CD4-positive, CD25-positive, alpha-beta regulatory T cell (primary cell): ENCODE measurements at places on chromosomes 1 and 21. TPM values are rescaled to one million over a fixed set of nuclear protein-coding genes. Genes with fewer than 3 reads are reported as not detected.

GCLM gene
- 5.5 TPM for total RNA-seq

GRCh38 chr1:236214761-236215160, 67.0 kb downstream of the ERO1B start:
- no peak for DNase-seq

- peak; percentile 6 for DNase-seq
Measured at GRCh38 chr1:186482661-186483255, 21.8 kb upstream of the PDC start.

GRCh38 chr1:160746836-160747500, 7.9 kb downstream of the SLAMF7 start:
- DNase-seq: no peak

DNA sequence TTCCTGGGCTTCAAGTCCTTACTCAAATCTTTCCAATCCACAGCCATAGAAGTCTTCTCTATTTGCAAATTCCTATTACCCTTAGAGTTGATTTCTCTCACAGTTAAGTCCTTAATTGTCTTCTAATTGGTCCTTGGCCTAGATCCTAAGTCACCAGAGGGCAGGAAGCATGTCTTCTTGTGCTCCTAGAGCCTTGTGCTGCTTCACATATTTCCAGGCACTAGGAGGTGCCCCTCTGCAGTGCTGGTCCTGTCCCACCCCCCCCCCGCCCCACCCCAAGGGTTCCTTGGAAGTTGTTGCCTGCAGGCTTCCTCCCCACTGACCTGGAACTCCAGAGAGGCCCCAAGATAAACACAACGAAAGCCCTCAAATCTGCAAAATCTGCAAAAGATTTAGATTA, 28.1 kb upstream of the TARBP1 start:
- DNase-seq: no peak
